ENCODE measurements at places on chromosomes 2 and 18. TPM values are rescaled to one million over a fixed set of nuclear protein-coding genes. Genes with fewer than 3 reads are reported as not detected.

GRCh38 chr2:7661502-7661901 lies 744.3 kb downstream of the RNF144A start:
- no peak overlapping the region for H3K27ac ChIP-seq
- no peaks in the 10 kb centered on the region for H3K4me1 ChIP-seq
- no peaks in the 10 kb centered on the region for H3K36me3 ChIP-seq
- no peak for DNase-seq
- H3K27me3 ChIP-seq = no peaks in the 10 kb centered on the region

DNA sequence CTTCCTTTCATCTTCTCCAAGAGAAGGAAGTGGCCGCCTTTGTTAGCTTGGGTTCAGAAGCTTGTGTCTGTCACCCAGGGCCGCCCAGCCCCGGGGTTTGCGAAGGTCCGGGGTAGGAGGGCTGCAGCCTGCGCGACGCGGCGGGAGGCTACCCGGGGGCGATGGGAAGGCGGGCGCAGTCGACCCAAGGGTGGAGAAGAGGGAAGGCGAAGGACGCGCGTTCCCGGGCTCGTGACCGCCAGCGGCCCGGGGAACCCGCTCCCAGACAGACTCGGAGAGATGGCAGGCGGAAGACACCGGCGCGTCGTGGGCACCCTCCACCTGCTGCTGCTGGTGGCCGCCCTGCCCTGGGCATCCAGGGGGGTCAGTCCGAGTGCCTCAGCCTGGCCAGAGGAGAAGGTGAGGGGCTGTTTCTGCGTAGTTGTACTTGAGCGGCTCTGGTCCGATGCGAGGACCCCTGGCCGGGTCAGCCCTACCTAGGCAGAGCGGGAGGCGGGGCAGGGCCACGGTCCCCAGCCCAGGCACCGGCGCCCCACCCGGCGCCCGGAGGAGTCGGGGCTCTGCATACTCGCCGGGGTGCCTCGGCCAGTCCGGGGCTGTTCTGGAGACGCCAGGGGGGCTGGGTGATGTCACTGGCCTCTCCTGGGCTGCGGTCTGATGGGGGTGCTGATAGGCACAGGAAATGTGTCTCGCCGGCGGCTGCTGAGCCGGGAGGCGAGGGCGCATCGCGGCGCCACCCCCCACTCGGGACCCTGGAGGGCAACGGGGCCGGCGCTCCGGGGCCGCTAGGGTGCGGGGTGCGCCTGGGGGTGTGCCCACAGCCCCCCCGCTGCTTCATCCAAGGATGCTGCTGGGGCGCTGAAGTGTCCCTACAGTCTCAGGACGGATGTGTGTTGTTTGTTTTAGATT lies at the start of gene QPCT:
Gene QPCT (plus strand): TSS at position 178 of the 909 bp plus-strand sequence. CDS start 102 bp downstream, at position 280.
- peak within 1 kb of the TSS; percentile 64 for H3K4me3 ChIP-seq
- DNase-seq = no peak
- no peaks in the 10 kb centered on the region for H3K36me3 ChIP-seq
- peaks cover 19% of the 10 kb centered on the region for H3K4me1 ChIP-seq

DNA sequence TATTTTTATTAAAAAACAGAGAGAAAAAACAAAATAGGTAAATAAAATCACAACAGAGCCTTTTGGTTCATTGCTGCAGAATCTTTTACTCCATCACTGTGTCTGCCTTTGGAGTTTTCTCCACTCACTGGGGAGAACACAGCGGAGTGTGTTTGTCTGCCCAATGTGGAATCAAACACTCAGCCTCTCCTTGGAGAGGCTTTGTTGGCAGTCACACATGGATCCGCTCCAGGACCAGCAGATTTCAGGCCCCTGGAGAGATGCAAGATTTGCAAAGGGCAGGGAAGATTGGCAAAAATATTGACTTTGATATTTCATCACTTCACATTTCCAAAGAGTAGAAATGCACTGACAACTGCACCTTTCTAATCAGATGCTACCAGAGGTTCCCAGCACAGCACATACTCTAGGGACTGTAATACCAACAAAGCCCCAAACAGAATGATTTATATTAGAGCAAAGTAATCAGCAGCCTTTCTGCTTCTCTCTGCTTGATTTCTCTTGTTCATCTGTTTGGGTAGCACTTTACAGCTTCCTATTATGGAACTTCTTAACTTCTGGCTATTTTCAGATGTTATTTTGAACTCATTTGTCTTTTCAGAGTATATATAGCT lies 1898.8 kb upstream of the PIK3C3 start:
- H3K4me3 ChIP-seq = no peak overlapping the region
- H3K27me3 ChIP-seq = no peaks in the 10 kb centered on the region
- no peaks in the 10 kb centered on the region for H3K36me3 ChIP-seq
- H3K4me1 ChIP-seq = peaks cover 7% of the 10 kb centered on the region

PLB1 gene
- total RNA-seq = 2.5 TPM

DNA sequence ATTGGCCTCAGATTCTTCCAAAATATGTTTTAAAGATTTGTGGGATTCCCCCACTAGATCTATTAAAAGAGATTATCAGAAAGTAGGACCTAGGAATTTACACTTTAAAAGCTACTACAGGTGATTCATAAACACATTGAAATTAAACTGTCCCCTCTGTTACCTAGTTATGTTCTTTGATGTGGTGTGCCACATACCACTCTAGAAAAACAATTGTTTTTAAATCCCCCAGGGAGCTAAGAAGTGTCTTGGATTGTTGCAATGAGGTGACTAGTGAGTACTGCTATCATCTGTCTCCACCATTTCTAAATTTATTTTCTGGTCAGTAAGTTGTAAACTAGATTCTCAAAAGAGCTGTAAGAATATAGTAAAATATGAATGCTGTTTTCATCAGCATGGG lies 214.5 kb upstream of the DOK6 start:
- H3K27ac ChIP-seq = no peak overlapping the region
- no peaks in the 10 kb centered on the region for H3K4me1 ChIP-seq
- no peaks in the 10 kb centered on the region for H3K36me3 ChIP-seq
- H3K27me3 ChIP-seq = no peaks in the 10 kb centered on the region
- DNase-seq = no peak

GRCh38 chr2:234796045-234796591 lies 155.7 kb upstream of the SH3BP4 start:
- no peak overlapping the region for H3K27ac ChIP-seq
- no peak overlapping the region for H3K4me3 ChIP-seq
- no peak for DNase-seq
- no peaks in the 10 kb centered on the region for H3K36me3 ChIP-seq

EGR4 gene
- 0.17 TPM for total RNA-seq

GRCh38 chr2:149021761-149022160 lies 16.7 kb upstream of the LYPD6B start:
- no peak overlapping the region for H3K4me3 ChIP-seq
- no peak overlapping the region for H3K27ac ChIP-seq
- H3K36me3 ChIP-seq = no peaks in the 10 kb centered on the region
- no peaks in the 10 kb centered on the region for H3K27me3 ChIP-seq

- no peaks in the 10 kb centered on the region for H3K36me3 ChIP-seq
- H3K4me3 ChIP-seq = no peak overlapping the region
- H3K27me3 ChIP-seq = no peaks in the 10 kb centered on the region
- no peak overlapping the region for H3K27ac ChIP-seq
- H3K4me1 ChIP-seq = no peaks in the 10 kb centered on the region
Measured at GRCh38 chr2:8046849-8047248, 635.0 kb upstream of the ID2 start.

CCDC148 gene
- total RNA-seq = 3.2 TPM

DNA sequence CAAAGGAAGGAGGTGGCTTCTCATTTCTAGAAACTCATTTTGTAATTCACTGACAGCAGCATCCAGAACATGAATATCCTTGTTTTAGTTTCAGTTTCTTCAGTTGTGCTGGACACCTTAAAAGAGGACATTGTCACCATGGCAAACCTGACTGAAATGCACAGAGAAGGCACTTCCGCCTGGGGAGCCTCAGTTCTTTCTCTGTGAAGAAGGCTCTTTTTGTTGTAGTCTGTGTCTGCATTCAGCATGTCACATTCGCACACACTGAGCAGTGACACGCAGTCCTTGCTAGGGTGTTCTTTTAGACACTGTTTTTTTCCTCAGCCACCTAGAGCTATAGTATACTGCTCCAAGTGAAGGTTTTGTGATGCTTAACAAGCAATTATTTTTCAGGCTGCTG lies 9.5 kb upstream of the RPRM start:
- DNase-seq = no peak
- H3K27me3 ChIP-seq = peaks cover 8% of the 10 kb centered on the region
- H3K4me1 ChIP-seq = no peaks in the 10 kb centered on the region
- H3K27ac ChIP-seq = no peak overlapping the region

LDLRAD4 gene
- total RNA-seq = 20.4 TPM

GRCh38 chr2:54595999-54596902 lies 127.2 kb upstream of the EML6 start:
- H3K27ac ChIP-seq = peak overlapping the region; percentile 56
- no peaks in the 10 kb centered on the region for H3K27me3 ChIP-seq
- H3K4me1 ChIP-seq = peaks cover 71% of the 10 kb centered on the region
- H3K36me3 ChIP-seq = peaks cover 32% of the 10 kb centered on the region

DNA sequence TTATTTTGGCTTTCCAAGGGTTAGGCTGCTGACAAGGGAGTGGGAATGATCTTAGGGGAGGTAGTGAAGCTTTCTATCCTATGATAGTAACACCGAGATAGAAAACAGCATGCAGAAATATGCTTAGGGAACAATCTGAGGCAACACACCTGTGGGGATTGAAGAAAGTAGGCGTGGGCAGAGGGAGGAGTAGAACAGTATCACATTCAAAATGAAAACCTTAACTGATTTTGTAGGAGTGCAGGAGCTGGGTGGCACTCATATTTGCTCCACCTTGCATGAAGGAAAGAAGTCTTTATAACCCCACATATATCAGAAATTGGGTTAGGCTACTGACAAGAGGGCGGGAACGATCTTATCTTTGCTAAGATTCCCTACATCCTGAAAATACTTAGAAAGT lies 762.2 kb upstream of the CNTNAP5 start:
- no peak overlapping the region for H3K4me3 ChIP-seq
- H3K4me1 ChIP-seq = no peaks in the 10 kb centered on the region
- no peak for DNase-seq

DNA sequence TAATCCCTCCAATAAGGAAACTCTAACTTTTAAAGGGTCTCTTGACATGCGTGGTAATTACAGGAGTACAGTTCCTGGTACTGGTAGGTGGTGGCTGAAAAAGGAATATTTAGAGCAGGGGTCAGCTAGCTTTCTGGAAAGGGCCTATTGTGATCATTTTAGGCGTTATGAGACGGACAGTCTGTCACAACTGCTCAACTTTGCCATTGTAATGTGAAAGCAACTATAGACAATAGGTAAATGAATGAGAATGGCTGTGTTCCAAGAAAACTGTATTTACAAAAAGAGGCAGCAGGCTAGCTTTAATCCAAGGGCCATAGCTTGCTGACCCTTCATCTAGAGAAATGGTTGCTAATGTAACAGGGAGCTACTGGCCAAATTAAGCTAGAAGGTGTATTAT lies 177.7 kb upstream of the LRRTM1 start:
- no peaks in the 10 kb centered on the region for H3K4me1 ChIP-seq
- H3K27me3 ChIP-seq = no peaks in the 10 kb centered on the region
- no peak for DNase-seq

GRCh38 chr2:233349005-233349998 lies 5.0 kb upstream of the DGKD start:
- no peaks in the 10 kb centered on the region for H3K36me3 ChIP-seq
- H3K4me3 ChIP-seq = no peak overlapping the region
- H3K27ac ChIP-seq = no peak overlapping the region
- no peaks in the 10 kb centered on the region for H3K27me3 ChIP-seq

DNA sequence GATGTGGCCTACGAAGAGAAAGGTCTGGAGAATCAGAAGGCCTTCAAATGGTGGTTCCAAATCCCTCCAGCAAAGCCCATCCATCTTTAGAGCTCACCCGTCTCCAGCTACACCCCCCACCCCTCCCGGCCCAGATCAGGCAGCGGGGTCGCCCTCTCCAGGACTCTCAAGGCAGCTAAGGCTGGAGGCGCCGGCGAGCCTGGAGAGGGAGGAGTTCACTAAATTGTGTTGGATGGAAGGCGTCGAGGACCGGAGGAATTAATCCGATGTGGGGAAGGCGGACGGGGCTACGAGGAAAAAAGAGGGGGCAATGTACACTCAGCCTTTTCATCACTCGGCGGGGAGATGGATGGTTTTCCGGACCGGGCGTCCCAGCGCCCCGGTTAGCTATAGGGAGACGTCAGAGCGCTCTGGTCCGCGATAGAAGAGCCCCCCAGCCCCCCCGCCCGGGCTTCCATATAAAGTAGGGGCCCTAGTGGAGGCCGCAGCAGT lies at the start of gene GRP:
Gene GRP (plus strand): TSS at position 487 of the 492 bp plus-strand sequence. CDS start 108 bp downstream, outside the sequence.
- no peak within 1 kb of the TSS for H3K4me3 ChIP-seq
- H3K36me3 ChIP-seq = no peaks in the 10 kb centered on the region
- H3K4me1 ChIP-seq = no peaks in the 10 kb centered on the region
- H3K27me3 ChIP-seq = no peaks in the 10 kb centered on the region
